HL-60 (cell line): ENCODE measurements at places on chromosomes 2 and 18.

DNA sequence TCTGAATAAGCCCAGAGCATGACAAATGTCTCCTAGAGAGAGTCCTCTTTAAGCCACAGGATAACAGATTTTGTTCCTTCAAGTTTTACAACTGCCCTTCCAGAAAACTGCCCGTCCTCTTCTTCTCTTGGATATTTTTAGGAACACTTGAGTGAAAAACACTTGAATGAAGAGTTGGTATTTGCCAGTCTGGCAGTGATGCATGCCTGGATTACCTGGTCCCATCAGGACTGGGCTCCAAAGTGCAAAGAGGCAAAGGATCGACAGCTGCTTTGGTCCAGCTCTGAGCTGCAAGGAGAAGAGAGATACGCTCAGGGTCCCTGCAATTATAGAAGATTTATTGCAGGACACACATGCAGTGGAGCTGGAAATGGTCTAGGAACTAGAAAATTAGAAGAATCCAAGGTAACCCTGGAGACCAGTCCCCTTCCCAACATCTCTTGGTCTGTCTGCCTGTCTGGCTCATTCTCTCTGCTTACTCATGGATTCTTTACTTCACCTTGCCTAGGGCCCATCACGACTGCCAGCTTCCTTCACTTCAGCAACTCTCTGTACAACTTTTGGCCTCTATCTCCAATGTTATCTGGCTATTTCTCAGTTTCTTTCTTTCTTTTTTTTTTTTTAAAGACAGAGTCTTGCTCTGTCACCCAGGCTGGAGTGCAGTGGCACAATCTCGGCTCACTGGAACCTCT lies 112.1 kb upstream of the SIX2 start:
- DNase-seq, result no peak

GRCh38 chr2:62145478-62146100 lies 50.3 kb upstream of the B3GNT2 start:
- DNase-seq, result no peak

- no peak for DNase-seq
Observed at GRCh38 chr2:215883799-215884198, 129.6 kb downstream of the MREG start.

GRCh38 chr2:241189856-241190201 lies 1.4 kb downstream of the ANO7 start:
- no peak for DNase-seq

DNA sequence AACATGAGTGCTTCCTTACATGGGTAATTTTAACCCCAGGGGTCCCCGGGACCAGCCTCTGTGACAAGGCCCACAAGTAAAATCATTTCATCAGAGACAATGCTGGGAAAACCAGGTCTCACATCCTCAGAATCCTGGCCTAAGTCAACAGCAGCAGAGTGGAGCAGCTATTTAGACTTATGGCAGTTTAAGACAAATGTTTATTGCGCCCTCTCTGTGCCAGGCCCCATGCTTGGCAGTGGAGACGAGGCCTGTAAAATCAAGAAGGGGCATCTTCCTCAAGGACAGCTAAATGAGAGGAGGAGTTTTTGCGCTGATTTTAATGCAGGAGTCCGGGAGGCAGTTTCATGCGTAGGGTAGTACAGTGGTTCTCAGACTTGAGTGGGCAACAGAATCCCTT lies 56.0 kb upstream of the ACAA2 start:
- no peak for DNase-seq
